ENCODE measurements at places on chromosomes 4 and X.
A peak's percentile ranks its signal among the peaks of the same experiment; 100 is the strongest.

DNA sequence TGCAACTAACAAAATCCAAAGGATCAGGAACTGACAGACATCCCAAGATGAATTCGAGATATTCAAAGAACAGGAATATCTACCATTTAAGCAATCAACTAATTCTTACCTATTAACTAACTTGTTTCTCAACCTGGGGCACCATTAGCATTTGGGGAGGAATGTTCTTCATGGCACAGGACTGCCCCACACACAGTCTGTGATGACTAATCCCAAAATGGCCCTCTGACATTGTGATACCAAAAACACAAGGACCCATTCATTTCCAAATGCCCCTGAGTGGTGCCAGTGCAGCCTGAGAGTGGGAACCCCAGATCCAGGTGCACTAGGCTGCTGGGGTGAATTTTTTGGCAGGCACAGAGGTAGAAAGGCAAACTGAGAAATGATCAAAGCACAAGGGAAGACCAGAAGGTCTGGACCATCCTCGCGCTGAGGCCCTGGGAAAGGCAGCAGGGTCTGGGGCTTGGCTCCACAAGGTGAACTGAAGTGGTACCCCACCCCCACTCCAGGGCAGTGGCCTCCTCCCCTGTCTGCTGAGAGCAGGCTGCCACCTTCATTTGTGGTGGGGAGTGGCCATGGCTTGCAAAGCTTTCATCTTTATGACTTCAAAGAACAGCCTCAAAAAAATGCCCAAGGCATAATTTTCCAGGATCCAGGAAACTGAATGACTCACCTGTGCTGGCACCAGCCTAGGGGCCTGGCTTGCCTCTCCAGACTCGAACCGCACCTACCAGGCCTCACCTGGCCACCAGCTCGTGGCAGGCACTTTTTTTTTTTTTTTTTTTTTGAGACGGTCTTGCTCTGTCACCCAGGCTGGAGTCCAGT is 122.4 kb downstream of the BCOR start:
- no peak for DNase-seq

DNA sequence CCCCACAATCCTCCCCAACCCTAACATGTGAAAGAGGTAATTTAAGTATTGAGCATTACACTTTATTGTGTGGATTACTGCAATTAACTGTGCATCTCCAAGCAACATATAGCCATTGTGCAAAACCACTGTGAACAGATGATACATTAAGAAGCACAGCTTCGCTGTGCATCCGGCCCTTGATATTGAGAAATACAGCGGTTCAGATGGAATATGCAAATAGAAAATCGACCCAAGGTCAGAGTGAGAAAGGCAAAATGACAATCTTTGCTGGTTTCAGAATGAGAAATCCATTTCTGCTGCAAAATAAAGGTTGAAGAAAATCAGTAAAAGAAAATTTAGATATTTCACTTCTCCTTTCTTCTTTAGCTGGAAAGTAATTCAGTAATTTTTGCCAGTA is 805.9 kb upstream of the GRID2 start:
- DNase-seq: no peak

DNA sequence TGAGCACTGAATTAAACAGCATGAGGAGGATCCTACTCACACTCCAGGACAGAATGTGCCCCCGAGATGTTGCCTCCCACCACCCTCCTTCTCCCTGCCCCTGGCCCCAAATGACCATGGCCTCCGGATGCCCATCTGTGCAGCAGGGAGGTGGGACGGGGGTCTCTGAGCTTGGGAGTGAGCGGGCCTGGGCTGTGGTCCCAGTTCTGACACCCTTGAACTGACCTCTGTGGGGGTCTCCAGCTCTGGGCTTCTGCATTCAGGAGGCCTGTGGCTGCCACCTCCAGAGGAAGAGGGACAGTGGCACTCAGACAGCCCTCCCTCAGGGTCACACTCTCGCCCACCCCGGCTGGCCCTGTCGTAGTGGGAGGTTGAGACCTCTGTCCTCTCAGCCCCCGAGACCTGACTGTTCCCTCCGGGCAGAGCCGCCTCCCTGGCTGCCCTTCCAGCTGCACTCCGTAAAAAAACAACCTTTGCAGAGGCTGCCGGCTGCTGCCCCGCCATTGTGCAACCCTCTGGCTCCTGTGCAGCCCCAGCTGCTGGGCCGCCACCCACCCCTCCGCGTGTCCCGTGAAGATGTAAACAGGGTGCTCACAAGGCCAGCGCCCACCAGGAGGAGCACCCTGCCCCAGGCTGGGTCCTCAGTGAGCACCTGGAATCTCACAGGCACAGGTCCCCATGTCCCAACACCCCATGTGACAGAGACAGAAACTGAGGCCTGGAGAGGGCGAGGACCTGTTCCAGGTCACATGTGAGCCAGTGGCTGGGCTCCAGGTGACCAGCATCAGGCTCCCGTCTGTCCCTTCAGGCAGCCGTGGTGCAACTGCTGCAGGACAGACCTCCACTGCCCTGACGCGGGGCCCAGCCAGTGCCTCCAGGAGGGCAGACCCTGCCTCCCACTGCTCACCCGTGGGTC is 39.6 kb downstream of the HTRA3 start:
- DNase-seq: no peak

- no peak for DNase-seq
Measured at GRCh38 chr4:84726356-84726755, 143.4 kb downstream of the CDS1 start.

DNA sequence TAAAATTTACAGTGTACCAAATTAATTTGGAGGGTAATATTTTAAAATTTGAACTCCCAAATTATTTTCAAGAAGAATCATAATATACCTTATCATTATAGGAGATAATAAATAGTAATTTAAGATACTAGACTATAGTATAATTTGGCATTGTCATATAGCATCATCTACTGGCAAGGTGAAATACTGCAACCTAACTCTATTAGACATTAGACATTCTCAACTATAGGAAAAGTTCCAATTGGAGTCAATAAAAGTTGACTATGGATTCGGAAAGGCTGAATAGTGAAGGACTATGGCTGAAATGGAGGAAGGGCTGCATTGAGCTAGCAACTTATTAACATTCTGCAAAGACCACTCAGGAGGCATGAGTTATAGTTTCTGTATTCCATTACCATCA is 113.0 kb downstream of the PRDM5 start:
- no peak for DNase-seq

DNA sequence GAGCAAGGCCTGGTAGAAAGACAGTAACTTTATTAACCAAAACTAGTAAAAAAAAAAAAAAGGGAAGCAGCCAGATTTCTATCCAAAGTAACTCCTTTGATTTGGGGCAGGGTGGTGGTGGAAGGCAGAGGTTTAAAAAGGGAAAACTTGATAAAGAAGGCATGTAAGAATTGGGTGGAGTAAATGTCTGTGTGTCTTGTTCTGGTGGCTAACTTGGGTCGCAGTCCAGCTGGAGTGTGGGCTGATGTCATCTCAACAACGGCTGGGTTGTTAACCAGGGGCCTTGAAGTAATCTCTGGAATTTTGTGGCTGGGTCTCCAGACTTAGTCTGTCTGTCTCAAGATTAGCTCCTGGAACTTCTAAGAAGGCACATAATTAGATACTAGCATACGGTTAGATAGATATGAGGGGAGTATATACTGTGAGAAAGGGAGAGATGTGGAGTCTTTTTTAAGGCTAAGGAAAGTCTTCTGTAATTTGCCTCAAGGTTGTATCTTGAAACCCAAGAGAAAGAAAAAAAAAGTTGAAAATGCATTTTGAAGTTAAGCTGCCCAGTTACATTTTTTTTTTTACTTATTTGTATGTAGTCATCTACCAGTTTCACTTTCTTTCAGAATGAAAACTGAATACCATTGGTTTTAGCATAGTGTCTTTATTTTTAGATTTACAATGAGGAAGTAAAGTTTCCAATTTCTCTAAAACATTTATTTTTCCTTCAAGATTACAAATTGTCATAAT is 48.3 kb downstream of the MTHFD2L start:
- no peak for DNase-seq

GRCh38 chr4:169070895-169071218 is 60.8 kb upstream of the CBR4 start:
- no peak for DNase-seq

DNA sequence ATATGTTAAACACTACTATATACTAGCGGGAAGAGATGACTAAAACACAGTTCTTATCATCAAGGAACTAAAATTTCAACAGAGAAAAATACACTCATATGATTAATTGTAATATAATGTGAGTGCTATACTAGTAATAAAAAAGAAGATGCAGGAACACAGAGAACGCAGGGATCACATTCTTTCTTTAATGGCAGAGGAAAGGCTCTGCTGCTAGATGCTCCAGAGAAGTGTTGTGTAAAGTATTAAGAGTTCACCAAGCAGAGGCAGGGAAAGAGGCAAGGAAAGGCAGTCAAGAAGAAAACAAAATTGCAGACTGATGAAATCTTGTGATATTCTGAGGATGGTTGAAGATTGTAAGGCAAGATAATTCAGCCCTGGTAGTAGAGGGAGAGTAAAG is 394.7 kb downstream of the PDGFC start:
- DNase-seq: no peak

DNA sequence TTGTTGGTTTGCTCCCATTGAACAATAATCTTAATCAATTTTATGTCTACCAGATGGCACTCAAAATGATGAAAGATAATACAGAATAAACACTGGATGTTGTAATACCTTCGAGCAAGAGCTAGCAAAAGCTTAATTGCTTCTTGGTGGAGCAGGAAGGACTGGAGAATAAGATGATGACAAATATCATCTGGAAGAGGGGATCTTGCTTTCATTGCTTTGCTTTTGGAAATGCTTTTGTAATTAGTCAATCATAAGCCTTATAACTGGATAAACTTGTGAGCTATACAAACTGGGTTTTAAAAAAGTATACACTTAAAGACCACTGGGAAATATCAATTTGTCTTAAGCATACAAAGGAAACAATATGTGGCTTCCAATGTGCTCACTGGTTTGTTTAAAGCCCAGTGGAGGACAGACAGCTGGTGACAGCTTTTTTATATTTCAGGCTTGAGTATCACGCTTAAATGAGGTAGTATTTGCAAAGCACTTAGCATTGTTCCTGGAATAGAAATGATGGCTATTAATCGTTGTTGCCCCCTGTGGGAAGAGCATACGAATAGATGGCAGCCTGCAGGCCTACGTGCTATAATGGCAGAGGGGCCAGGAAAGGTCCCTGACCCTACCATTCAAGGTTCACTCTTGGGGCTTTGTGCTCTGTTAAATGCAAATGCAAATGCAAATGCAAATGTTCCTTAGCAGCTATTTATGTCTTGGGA is 61.2 kb downstream of the TMEM150C start:
- no peak for DNase-seq

DNA sequence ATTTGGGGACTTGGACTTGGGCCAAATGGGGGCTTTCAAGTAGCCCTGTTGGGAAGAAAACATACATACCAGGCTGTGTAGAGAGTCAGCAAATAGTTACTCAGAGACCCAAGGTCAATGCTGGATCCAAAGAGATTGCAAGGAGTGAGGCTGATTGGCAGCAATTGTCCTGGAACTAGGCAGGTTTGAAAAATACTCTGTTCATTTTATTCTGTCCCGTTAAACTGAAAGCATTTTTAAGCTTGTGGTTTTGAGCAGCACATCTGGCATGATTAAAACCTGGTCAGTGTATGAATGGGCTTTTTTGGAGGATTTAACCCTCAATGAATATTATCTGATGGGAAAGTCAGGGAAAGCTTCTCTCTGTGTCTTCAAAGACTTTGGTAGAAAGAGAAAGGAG is 294.3 kb upstream of the BOD1L1 start:
- no peak for DNase-seq

GRCh38 chr4:139933104-139933503 is 220.9 kb downstream of the MAML3 start:
- DNase-seq: no peak

DNA sequence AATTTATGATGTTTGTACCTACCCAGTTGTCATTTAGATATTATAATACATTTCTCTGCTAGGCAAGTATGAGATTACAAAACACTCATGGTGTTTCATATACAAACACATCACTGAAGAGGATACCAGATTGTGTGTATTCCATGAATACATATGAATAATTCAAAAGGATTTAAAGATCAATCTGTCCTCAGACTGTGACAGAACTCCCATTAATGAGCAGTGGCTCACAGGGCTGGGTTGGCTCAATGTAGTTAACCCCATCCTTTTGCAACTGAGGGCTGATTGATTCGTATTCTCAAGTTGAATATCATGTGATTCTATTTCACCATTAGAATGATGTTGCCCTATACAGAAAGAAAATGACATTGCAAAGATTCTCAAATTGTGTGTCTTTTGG is 79.6 kb upstream of the SPANXN2 start:
- DNase-seq: no peak

DNA sequence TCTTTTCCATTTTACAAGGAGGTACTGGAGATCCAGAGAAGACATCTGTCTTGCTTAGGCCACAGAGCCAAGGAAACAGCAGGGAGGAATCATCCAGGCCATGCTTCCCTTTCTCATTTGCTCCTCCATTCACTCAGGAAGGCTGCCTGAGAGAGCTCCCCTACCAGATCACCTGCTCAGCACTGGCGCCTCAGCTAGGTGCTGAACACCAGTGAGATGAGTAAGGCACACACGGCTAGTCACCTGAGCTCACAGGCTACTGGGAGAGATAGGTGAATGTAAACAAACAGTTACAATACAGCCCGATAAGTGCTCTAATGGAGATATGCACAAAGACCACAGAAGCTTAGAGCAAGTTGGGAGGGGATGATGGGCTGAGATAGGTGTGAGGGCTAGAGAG is 149.8 kb upstream of the ARHGEF9 start:
- no peak for DNase-seq

GRCh38 chr4:101199507-101200285 is 147.6 kb downstream of the PPP3CA start:
- no peak for DNase-seq

DNA sequence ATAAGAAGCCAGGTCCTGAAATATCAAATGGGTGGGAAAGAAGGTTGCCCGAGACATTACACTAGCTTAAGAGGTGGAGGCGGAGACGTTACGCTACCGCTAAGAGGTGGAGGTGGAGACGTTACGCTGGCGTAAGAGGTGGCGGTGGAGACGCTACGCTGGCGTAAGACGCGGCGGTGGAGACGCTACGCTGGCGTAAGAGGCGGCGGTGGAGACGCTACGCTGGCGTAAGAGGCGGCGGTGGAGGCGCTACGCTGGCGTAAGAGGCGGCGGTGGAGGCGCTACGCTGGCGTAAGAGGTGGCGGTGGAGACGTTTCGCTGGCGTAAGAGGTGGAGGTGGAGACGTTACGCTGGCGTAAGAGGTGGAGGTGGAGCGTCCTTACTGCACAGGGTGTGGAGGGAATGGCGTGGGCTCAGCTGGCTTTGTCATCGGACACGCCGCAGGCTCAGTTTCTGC is 12.8 kb downstream of the CYP4V2 start:
- DNase-seq: peak; percentile 74

- DNase-seq: no peak
Measured at GRCh38 chr4:88975958-88976774, 80.8 kb downstream of the FAM13A start.

GRCh38 chr4:5213087-5213595 is 161.9 kb downstream of the STK32B start:
- no peak for DNase-seq
